Activated T-helper 1 cell treated with anti-CD3 and anti-CD28 coated beads, Interleukin-2, amount 50 U/mL, for 16 hours (primary cell): ENCODE measurements at places on chromosomes 12 and 14.

GRCh38 chr14:96574633-96575632 lies 72.8 kb downstream of the PAPOLA start:
- no peak for DNase-seq

DNA sequence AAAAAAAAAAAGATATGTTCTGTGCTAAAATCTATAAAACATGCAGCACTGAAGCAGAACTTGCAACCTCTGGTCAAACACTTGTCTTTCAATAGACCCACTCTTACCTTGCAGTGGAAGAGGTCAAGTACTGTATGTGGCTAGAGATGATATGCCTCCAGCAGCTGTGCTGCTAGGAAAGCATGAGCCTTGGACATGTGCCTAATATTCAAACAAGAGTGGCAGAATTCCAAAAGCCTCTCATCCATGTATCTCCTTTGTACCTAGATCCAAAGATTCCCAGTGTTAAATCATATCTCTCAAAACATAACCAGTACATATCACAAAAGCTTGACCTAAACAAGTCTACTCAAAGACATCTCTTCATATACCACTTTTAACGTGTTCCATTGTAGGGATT lies 105.0 kb upstream of the CPNE8 start:
- no peak for DNase-seq

DNA sequence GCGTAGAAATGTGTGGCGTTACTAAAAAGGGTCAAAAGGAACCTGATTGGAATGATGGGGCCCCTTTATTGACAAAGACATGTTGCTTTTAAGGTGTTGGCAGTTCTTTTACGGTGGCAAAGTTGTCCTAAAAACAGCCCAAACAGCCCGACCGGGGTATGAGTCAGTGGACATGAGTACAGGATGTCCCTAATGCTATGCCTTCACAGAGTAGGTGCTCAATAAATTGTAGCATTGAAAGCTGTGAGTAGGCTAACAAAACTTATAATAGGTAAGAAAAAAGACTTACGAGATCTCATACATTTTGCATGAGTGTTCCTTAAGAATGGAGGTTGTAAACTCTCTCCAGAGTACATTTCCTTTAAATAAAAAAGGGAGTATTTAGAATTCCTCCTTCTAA lies 2.6 kb downstream of the ELK3 start:
- DNase-seq: no peak

GRCh38 chr12:49972129-49972528 lies 618 bp upstream of the AQP6 start:
- DNase-seq: no peak

DNA sequence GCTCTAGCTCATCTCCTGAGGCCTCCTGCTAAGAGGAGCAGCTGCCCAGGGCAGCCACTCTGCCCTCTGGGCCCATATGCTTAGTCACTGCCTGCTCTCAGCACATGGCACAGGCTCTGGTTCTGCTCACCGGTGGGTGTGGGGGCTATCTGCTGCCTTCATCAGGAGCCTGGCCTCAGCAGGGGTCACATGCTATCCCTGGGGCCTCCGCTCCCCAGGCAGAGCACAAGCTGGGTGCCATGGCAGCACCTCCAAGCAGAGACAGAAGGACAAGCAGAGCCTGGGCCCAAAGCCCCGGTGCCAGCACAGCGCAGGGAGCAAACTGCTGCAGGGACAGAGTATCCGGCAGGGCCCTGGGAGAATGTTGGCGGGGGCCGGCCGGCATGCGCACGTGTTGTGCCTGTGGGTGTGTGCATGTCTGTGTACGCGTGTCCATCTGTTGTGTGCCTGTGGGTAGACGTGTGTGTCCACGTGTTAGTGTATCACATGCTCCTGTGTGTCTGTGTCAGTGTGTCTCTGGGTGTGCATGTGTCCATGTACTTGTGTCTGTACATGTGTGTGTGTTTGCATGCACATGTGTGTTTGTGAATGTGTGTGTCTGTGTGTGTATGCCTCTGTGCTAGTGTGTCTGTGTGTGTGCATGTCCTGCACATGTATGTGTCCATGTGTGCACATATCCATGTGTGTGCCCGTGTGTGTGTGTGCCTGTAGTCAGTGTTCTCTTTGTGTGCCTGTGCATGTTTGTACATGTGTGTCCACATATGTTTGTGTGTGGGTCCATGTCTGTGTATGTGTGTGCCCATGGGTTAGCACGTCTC lies 326.9 kb downstream of the TMEM121 start:
- DNase-seq: no peak

DNA sequence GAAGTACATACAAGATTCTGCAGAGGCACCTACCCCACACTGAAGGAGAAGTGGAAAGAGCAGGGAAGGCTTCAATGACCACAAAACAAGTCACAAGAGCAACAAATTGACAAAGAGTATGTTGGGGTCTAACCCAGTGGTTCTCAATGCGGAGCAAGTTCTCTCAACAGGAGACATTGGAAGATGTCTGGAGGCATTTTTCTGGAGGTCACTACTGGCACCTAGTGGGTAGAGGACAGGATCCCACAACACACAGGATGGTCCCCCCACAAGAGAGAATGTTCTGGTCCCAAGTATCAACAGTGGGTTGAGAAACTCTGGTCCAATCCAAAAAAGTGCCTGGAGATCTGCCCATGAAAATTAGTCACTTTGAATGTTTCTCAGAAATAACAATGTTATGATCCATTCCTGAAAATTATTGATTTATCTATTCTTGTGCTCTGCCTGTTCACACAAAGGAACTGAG lies 3.4 kb downstream of the SSH1 start:
- no peak for DNase-seq

DNA sequence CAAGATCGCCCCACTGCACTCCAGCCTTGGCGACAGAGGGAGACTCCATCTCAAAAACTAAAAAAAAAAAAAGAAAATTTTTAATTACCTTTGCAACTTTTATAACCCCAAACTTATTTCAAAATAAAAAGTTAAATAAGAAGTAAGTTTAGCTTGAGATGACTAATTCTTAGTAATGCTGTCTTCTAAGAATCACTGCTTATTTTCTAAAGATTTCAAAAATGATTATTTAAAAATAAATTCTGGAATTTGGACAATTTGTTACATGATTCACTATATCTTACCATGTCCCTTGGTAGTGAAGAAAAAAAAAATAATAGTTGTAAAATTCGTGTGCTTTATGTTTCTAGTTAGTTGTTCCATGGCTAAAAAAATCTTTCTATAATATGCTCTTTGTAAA lies 11.6 kb upstream of the HECTD1 start:
- DNase-seq: no peak

DNA sequence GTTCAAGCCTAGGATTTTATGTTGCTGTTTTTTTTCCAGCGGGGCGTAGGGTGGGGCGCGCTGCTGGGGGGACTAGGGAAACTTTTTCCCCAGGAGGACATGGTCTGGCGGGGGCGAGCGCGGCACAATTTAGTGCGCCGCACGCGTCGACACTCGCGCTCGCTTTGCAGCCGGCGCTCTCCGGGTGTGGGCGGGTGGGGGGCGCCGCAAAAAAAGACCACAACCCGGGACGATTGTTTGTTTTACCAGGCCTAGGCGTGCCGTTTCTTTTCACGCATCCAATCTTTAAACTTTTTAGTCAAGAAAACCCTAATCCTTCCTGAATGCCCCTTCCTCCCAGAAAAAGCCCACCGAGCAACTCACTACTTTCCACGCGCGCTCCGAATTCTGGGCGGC lies 865 bp upstream of the ZFP36L1 start:
- DNase-seq: no peak

DNA sequence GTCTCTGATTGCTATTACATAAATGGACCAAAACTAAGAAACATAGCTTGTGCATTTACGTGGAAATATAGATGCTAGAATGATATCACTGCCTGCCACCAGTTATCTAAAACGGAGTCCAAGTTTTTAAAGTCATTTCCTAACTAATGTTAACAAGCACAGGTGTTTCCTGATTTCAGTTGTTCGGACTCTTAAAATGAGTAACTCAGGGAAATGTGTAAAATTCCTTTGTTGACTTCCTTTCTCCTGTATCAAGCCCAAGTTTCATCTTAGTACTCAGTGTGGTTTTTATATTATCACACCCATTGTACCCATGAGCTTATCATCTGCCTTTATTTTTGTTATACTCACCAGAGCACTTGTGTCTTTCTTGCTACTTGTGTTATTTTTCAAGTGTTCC lies 13.2 kb upstream of the PRKCH start:
- no peak for DNase-seq

DNA sequence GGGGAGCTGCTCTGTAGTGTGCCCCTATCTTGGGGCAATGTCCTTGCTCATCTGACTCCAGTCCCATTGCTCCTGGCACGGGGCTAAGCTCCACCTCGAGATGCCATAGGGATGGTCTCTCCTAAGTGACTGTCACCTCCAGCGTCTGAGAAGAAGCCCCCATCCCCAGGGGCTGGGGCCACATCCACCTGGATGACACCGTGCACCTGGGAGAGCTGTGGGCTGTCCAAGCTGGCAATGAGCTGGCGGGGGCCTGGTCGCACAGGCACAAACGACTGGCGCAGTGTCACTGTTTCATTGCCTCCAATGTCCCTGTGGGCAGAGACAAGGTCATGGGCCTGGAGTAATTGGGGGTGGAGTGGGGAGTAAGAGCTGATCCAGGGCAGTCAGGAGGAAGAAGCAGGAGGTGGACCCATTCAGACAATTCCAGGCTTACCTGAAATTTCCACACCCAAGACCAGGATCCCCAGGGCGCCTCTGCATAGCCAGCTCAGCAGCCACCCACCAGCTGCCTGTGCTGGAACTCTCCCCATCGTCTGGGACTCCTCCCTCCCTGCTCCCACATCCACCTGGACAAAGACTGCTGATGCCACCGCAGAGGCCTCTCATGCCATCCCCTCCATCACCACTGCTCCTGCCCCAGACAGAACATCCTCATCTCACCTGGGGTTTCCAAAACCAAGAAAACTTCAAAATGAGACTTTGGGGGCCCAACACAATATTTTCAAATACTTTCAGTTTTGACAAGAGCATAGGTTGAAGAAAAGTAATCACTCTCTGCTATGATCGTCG lies 7.0 kb upstream of the TINF2 start:
- DNase-seq: no peak

- DNase-seq: no peak
These were observed 63.6 kb upstream of the PWP1 start for GRCh38 chr12:107622001-107622400.

DNA sequence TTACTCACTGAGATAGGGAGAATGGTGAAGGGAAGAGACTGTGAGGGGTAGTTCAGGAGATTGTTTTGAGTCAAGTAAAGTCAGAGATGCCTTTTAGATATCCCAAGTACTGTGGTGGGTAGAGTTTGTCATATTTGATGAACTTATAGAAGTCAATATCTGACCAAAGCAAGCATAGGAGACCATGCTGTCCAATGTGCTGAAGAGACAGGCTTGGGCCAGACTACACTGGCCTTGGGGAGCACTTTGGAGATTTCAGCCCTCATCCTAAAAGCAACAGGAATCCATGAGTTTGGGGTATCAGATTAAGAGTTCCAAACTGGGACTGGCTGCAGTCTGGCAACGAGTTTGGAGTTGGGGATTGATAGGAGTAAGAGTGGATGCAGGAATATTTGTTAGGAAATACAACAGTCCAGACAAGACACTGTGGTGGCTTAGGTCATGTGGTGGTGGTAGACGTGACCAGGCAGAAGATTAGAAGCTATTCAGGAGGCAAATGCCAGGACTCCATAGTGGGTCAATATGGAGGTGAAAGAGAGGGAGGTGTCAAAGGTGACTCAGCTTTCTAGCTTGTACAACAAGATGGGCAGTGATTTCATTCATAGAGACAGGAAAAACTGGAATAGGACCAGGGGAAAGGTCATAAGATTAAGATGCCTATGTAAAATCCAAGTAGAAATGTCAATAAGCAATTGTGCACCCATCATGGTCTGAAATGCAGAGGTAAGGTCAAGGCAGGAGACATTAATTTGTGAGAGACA lies 81.9 kb downstream of the FAR2 start:
- no peak for DNase-seq

GRCh38 chr12:34299802-34300193 lies 277.5 kb downstream of the ALG10 start:
- no peak for DNase-seq

- DNase-seq: no peak
These were observed 28.3 kb upstream of the PPP2R5C start for GRCh38 chr14:101733211-101733610.

- DNase-seq: no peak
These were observed 26.7 kb downstream of the ELK3 start for GRCh38 chr12:96220902-96221301.

DNA sequence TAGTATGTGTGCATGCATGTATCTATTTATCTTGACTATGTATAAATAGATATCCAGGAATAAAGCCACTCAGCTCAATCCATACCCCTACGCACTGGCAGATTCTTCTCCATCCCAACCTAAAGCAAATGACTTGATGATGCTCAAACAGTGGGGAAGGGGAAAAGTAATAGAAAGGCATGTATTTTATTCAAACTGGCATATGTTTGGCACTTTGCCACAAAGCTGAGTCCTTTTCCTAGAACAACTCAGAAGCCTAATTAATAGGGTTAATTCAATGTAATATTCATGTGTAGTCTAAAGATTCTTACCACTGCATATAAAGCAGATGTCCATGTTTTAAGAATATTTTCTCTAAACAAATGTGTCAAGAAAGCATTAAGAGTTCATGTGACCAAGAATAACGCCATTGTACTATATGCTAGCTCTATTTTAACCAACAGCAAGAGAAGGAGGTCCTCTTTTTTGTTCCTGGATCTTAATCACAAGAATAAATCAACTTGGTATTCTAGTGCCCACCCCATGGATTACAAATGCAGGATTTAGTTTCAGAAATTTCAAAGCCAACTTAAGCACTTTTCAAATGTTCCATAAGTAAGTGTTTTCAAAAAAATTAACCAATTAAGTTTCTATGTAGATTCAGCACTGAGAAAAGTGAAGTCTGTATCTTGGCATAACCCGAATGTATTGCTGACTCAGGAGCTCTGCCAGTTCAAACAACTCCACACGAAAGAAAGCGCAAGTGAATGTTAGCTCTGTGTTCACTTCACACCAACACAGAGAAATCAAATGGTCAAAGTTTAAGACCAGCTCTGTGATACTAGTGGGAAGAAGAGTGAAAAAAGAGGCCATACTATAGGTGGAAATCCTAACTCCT lies 233.6 kb downstream of the MED13L start:
- DNase-seq: no peak
